Activated CD4-positive, alpha-beta T cell treated with anti-CD3 and anti-CD28 coated beads, Interleukin-2, Interleukin-6, amounts not matched to agents 100 ng/mL and 50 ng/mL, durations not matched to agents 16 hours and 8 hours (primary cell): ENCODE measurements at places on chromosomes 16 and 17.

DNA sequence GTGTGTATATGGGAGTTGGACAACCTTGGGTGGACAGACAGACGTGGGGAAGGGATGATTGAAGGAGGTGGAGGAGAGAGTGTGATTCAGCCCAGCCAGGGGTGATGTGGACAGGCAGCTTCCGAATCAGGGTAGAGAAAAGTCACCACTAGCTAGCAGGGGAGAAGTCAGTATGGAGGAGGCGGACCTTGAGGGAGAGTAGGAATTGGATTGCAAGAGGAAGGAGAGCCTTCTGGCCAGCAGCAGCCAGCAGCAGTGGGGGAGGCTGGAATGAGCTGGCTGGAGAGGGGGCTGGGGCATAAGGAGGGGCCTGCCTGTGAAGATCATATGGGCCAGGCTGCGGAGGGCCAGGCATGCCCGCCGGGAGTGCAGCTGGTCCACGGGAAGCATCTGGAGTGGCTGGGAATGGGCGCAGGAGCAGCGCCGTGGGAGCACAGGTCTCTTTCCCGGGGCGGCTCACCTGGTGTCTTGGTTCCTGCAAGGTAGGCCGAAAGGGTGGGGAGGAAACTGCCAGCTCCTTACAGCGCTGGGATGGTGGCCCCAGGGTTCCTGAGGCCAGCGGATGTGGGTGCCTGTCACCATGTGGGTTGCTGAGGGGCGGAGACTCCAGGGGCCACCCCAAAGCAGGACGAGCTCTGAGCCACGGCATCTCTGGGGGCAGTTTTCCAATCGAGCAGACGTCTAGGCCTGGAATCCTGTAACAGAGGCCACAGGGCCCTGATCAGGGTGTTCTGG, 235.3 kb downstream of the SEC14L1 start:
- peak; percentile 81 for DNase-seq

DNA sequence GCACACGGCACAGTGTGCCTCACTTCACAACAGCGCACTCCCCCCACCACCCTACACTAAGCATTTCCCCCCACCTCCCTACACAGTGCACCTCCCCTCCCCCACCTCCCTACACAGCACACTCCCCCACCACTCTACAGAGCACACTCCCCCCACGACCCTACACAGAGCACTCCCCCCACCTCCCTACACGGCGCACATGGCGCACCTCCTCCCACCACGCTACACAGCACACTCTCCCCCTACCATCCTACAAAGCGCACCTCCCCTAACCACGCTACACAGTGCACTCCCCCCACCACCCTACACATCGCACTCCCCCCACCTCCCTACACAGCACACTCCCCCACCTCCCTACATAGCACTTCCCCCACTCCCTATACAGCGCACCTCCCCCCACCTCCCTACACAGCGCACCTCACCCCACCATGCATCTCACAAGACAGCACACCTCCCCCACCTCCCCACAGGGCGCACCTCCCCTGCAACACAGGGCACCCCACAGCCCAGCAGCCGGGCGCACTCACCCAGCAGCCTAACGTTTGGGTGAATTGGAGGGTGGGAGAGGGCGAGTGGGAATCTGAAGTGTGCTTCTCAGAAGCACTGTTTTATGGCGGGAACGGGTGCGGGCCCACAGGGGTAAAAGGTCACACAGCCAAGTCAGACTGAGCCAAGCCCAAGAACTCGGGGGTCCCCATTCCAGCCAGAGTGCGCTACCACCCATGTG, 10.3 kb downstream of the KNOP1 start:
- no peak for DNase-seq

GRCh38 chr17:80145076-80146075, 1.6 kb downstream of the EIF4A3 start:
- DNase-seq: peak; percentile 38

GRCh38 chr16:11007714-11008280, 63.4 kb downstream of the CLEC16A start:
- DNase-seq: no peak

- DNase-seq: no peak
These were observed 281.0 kb downstream of the CBLN1 start for GRCh38 chr16:49000594-49000993.

DNA sequence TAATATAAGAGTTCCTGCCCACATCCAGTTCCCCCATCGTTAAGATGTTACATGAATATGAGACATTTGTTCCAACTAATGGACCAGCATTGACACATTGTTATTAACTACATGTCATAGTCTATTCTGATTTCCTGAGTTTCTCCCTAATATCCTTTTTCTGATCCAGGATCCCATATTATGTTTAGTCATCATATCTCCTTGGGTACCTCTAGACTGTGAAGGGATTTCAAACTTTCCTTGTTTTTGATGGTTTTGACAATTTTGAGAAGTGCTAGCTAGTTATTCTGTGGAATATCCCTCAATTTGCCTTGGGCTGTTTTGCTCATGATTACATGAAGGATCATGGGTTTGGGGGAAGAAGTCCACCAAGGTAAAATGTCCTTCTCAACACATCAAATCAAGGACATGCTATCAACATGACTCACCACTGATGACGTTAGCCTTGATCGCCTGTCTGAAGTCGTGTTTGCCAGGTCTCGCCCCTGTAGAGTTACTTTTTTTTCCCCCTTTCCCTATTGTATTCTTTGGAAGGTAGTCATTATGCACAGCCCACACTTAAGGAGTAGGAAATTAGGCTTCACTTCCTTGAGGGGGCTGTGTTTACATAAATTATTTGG, 42.5 kb downstream of the CACNG3 start:
- DNase-seq: no peak

- peak; percentile 43 for DNase-seq
These were observed 955 bp downstream of the ACLY start for GRCh38 chr17:41917679-41918313.

GRCh38 chr16:14061732-14062259, 9.3 kb upstream of the MRTFB start:
- DNase-seq: no peak

DNA sequence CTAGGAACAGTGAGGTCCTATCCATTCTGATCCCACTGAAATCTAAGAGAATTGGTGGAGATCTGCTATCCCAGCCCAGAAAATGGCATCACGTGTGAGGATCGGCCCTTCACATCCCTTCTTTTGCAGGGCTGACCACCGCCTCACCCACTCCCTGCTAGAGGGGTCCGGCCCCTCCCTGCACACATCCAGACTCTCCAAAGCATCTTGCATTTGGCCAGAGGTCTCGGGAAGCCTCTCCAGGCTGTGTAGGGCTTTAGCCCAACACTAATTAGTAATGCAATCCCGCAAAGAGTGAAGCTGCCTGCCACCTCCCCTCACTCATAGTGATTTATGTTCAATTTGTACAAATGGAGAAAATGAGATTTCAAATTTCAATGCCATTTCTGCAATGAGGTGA, 434.4 kb upstream of the ZFHX3 start:
- DNase-seq: no peak

DNA sequence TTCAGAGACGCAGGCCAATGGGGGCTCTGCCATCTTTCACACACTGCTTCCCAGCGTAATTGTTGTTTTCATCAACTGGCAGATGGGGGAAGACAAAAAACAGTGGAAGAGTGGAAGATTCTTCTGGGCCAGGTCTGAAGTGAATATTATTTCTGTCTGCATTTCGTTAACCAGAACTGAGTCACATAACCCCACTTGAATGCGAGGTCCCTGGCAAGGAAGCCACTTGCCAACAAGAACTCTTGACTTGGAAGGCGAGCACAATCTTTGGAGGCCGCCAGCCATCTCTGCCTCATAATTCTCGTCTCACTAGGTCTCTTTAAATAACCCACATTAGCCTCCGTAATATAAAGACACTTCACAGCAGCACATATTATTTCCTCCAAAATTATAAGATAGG, 75.4 kb downstream of the CYB561 start:
- no peak for DNase-seq

- no peak for DNase-seq
These were observed 17.5 kb downstream of the ACSF2 start for GRCh38 chr17:50443505-50443974.

GRCh38 chr17:50265212-50265611, 9.1 kb upstream of the TMEM92 start:
- no peak for DNase-seq
